ENCODE measurements at places on chromosomes 5 and 9. TPM values are rescaled to one million over a fixed set of nuclear protein-coding genes. Genes with fewer than 3 reads are reported as not detected.

The PTCD2 gene
- total RNA-seq, result 7.8 TPM

DNA sequence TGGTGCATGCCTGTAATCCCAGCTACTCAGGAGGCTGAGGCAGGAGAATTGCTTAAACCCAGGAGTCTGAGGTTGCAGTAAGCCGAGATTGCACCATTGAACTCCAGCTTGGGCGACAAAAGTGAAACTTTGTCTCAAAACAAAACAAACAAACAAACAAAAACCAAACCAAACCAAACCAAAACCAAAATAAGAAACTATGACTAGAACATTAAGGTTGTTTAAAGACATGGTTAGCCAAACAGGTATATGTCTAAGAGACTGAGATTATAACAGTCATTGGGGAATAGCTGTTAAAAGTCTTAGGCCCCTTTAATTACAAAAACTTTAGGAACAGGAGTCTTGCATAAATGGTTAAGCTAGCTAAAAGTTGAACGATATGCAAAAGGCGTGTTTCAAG is 63.6 kb downstream of the PRDM9 start:
- no peak for DNase-seq

DNA sequence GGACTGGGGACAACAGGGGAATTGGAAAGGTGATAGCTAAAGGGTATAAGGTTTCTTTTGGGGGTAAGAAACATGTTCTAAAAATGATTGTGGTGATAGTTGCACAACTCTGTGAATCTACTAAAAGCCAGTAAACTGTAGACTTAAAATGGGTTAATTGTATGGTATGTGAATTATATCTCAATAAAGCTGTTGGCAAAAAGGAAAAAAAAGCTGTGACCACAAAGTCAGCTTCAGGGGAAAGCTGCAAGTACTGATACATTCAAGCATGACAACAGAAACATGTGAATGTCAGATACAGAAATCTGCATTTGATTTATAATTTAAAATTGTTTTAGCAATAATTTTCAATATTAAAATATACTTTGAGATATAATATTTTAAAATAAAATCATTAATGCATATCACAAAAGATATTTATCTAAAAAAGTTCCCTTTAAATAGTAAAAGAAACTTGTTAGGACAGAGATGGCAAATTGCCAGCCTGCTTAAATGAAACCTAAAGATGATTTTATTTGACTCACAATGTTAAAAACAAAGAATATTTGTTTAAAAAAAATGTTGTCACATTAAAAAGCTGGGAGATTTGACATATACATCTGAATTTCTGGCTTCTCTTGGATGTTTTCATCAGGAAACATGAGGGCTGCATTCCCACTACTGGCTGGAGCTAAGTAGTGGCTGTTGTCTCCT is 66.0 kb downstream of the TBCA start:
- no peak for DNase-seq

DNA sequence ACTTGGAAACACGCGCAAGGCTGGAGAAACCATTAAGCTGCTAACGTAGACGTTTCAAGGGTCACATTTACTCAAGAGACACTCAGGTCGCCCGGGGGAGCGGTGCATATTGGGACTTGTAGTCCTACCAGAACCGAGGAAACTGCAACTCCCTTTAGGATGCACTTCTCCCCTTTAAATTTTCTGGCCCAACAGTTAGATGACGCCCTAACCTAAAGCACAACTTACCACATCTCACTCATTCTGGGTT is 384 bp upstream of the DMXL1 start:
- DNase-seq, result peak; percentile 93

DNA sequence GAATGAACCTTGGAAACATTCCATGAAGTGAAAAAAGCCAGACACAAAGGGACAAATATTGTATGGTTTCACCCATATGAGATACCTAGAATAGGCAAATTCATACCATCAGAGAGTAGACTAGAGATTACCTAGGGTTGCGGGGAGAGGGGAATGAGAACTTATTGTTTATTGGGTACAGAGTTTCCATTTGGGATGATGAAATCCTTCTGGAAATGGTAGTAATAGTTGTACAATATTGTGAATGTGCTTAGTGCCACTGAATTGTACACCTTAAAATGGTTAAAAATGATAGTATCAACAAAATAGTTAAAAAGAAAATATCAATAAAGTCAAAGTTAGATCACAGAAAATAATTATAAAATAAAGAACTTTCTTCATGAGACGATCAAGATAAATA is 25.5 kb downstream of the CATSPER3 start:
- no peak for DNase-seq

DNA sequence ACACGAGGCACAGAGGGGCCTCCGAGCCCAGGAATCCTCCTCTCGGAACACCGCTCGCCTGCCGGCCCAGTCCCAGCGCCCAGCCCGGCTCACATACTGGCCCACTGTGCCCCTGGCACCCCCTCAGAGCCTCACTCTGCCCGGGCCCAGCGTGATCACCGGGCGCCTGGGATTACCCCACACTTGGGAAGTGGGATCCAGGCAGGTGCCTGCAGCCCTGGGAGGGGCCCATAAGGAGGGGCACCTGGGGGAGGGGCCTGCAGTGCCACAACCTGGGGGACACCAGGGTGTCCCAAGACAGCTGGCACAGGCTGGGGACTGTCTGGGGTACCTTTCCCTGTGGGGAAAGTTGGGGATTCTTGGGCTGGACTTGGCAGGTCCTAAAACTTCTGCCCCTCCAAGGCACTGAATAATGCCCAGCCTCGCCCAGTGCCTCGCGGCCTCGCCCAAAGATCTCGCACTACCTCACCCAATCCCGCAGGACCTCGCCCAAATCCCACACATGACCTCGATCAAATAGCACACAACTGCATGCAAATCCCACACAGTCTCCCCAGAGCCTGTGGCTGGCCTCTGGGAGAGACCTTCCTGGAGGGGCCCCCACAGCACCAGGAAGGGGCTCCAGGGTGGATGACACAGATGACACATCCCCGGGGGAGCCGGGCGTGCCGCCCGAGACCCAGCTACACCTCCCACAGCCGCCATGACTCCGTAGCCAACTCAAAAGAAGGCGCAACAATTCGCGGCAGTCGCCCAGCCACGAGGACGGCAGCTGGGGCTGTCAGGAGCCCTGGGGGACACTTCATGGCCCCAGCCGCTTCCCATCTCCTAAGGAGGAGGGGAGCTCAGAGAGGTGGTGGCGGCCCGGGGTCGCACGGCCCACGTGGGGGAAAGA is 13.7 kb downstream of the NOTCH1 start:
- peak; percentile 83 for DNase-seq

The TRPM6 gene
- total RNA-seq, result 15.1 TPM

DNA sequence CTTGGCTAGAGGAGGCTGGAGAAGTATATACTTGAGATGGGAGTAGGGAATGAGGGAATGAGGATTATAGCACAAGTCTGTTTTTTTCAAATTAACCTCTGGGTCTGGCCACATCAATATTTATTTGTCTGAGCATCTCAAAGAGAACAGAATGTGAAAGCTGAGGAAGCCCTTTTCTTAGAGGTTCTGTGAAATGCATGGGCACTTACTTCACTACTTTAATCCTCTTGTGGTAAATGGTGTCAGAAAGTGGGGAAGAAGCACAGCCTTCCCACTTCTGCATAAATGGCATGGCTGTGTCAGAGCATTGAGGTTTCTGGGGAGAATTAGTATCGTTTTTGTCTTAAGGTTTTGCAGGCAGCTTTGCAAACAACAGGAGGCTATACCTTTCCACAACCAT is 48.6 kb downstream of the SPATA31D1 start:
- DNase-seq, result no peak

The PTRH1 gene
- 23.8 TPM for total RNA-seq

DNA sequence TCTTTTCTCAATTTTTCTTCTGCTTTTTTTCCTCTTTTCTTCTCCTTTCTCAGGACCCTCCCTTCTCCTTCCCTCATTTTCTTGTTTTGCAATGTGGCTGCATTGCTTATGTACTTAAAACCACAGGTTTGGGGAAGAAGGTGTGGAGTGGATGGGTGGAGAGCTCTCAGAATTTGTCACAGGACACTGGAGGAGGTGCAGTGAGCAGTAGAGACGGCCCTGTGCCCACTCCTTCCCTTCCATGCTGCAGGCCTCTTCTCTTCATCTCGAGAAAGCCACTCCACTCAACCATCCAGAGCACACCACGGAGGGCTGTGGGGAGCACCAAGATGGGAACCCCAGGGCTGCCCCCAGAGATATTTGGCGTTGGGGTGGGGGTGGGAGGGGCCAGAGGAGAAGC is 92.3 kb downstream of the FSTL4 start:
- no peak for DNase-seq

The ZNF474 gene
- 0.20 TPM for total RNA-seq

The TDRD7 gene
- 28.8 TPM for total RNA-seq

GRCh38 chr9:106419829-106420228 is 443.1 kb upstream of the ZNF462 start:
- DNase-seq, result no peak

The AIF1L gene
- total RNA-seq, result 4.0 TPM

DNA sequence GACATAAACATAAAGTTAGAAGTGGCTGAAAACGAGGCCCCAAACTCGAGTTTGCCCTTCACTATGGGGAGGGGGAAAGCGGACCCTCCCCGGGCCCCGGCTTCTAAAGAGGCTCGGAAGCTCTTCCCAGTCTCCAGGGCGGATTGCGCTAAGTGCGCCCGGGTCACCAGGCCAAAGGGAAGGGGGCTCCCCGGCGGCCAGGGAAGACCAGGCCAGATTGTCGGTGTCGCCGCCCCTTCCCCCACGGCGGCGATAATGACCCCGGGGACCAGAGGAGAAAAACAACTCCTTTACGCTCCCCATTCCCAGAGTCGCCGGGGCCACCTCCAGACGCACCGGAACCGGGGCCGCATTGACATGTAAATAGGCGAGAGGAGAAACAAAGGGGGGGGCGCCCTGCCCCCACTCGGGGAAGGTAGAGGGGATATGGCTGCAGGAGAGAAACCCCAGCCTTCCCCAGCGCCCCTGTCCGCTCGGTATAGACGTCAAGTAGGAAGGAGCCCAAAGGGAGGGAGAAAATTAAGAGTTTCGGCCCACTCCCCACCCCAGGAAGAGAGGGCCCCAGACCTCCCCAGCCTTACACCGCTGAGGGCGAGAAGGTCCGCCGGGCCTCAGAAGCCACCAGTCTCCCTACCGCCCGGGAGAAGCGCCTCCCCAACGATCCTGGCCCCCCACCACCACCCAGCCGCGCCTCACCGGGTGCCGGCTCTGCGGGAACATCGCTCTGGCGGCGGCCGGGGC is 1.7 kb downstream of the TLE1 start:
- DNase-seq, result peak; percentile 65

DNA sequence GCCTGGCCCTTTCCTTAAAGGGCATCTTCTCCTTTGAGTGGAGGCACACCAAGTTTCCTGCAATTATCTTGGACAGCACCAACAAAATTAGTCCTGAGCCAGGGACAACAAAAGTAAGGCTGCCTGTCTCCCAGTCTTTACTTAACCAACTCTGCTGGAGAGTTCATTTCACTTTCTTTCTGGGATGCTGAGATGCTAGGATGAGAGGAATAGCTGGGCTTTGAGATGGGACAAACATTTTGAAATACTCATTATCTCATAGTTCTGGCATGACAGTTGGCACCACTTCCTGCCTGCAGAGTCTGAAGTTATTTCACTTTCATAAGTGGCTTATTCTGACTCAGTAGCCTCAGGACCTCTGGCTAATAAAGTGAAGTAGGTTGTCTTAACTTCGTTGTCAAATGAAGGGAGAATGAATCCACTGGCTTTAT is 157.0 kb downstream of the C9orf152 start:
- no peak for DNase-seq

DNA sequence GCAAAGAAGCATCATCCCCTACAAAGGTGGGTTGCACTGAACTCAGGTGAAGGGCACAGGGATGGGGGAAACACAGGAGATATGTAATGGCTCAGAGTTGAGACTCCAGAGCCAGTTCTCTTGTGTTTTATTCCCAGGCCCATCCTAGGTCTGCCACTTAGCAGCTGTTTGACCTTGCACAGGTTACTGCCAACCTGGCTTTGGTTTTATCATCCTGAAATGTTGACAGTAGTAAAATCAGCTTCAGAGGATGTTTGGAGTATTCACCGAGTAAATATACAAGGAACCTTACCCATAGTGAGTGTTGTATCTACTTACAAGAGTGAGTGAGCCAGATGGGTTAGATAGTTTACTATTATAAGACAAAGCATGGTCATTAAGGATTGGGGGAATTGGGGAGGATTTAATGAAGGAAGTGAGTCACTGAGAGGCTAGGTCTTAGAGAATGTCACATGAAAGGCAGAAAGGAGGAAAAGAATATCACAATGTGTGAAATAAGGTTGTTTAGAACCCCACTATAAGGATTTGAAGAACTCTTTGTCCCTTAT is 141.3 kb downstream of the MAN2A1 start:
- no peak for DNase-seq

DNA sequence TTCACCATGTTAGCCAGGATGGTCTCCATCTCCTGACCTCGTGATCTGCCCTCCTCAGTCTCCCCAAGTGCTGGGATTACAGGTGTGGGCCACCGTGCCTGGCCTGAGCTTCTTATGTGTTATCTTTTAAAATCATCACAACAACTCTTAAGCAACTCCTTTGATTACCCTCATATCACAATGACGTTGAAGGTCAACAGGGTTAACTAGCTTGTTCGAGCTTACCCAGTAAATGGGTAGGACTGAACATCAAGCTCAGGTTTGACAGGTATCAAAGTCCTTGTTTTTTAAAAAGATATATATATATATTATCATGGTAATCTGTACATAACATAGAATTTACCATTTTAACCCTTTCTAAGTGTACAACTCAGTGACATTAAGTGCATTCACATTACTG is 3.1 kb downstream of the GRXCR2 start:
- no peak for DNase-seq

The PCDHGA12 gene
- total RNA-seq, result 1.0 TPM

DNA sequence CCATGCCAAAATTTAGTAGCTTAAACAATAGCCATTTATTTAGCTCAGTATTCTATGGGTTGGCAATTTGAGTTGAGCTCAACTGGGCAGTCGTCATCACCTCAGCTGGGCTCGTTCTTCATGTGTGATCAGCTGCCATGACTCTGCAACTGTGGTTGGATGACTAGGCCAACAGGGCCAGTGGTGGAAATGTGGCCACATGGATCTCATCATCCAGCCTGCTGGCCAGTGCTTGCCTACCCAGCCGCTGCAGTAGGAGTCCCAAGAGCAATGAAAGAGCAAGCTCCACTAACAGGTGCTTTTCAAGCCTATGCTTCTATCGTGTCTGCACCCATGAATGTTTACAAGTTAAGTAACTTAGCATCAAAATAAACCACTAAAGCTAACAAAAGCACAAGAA is 158.0 kb downstream of the ATPSCKMT start:
- DNase-seq, result no peak

DNA sequence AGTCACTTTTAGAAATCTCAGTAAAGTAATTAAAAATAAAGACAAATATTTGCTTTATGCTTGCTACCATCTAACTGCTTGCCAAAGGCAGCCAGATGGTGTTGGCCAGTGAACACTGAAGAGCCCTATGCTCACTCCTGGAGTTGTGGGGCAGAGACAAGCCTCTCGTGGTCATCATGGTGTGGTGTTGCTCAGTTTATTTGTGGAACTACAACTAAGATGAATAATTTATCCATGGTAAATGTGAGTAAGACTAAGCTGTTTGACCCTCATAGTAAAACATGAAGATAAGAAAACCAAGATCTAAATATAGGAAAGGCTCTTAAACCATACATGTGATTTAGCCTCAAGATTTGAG is 100.7 kb downstream of the PDE8B start:
- no peak for DNase-seq
